Central memory CD8-positive, alpha-beta T cell (primary cell): ENCODE measurements at places on chromosomes 1 and 21.

DNA sequence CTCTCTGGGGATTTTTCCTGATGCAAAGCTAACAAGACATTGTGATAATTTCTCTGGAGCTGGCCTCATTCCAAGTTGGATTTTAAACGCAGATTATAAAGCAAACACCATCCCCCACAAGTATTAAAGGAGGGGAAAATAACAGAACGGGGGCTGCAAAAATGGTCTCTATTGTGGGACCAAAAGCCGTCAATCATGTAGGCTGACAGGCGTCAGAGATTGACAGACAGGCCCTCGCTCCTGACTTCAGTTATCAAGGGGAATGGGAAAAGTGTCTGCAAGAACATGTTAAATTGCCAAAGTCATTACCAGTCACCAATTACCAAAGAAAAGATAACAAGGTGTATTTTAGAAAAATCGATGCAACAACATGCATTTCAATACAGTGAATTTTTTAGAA, 307.4 kb upstream of the POU3F1 start:
- DNase-seq = no peak

DNA sequence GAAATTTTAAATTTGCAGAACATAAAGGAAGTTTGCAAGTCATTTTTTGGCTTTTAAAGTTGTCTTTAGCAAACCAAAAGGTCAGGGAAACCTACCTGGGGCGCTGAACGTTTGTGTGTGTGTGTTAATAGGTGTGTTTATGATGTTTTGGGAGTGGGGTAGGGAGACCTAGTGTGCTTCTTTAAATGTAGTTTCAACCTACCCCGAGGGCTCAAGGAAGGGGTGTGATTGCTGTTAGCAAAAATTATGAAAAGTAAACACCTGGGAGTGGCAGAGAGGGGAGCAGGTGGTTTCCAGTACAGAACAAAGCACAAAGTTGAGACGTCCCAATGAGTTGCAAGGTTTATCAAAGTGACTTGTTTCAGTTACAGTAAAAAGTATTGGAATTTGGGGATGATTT, 58.7 kb upstream of the WDR26 start:
- no peak for DNase-seq

DNA sequence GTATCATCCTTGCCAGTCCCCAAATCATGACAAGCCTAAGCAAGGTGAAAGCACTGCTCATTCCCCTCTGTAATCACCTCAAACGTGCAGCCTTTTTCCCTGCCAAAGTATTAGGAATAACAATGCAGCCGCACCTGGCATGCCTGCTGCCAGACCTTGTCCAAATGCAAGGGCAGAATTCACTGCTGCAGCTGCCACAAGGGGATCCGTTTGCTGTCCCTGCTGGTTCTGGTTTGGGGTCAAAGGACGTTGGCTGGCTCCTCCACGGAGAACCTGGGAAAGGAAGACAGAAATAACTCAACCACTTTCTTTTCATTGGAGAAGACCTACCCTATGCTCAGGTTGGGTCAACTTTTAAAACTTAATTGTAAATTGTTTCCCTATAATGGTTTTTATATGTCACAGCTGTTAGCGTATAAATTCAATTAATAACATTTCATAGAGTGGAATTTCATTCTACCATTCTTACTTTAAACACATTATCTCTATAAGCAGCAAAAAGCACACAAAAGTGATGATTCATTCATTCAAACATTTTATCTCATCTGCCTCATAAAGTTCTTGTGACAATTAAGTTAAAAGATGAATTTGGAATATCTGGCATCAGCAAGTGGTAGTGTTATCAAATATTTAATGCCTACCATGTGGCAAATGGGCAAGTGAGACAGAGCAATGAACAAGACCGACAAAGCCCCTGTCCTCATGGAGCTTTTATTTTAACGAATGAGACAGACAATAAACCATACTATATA, 59.8 kb upstream of the SDC3 start:
- no peak for DNase-seq

DNA sequence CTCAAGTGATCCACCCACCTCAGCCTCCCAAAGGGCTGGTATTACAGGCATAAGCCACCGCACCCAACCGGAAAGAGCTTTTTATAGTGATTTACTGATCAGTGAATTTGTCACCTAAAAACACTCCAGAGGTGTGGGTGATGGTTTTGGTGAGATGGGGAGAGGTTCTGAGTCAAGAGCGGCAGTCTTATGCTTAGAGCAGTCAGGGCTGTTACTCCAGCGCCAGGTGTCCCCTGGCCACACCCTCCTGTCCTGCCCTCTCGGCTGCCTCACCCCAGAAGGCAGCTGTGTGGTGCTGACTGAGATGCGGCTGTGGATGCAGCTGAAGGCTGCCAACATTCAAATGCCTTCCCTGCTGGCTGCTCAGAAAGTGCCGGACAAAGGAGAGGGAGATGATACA, 94.5 kb upstream of the LPGAT1 start:
- no peak for DNase-seq

DNA sequence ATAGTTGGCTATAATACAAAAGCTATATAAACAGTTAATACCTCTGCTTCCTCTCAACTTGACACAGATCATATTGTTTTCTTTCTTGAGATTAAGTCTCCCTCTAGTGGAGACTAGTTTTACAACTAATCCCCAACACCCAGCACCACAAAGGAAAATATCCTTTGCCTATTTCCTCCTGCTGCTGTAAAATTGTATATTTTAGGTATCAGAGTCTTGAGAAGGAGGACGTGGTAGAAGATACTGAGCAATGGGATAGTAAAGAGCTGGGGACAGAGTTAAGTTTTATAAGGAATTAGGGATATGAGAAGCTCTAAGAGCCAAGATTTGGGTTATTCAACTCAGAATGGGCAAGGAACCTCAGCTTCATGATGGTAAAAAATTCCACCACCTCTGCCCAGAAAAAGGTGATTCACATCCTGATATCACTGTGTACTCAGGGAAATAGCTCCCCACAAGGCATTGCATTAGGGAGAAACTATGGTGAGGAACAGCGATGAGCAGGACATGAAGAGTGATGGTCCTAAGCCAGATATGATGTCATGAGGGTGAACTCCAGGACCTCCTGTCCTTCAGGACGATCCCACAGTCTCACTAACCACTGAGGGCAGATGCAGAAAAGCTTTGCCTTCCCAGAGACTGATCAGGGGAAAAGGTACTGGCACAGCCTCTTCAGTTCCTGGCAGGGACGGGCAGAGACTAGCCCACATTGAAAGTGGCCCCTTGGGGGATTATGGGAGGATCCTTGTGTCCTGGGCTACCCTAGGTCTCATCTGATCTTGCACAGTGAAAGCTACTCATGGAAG, 14.7 kb upstream of the CFAP126 start:
- no peak for DNase-seq

GRCh38 chr1:209850342-209850979, 22.7 kb downstream of the UTP25 start:
- DNase-seq = no peak

DNA sequence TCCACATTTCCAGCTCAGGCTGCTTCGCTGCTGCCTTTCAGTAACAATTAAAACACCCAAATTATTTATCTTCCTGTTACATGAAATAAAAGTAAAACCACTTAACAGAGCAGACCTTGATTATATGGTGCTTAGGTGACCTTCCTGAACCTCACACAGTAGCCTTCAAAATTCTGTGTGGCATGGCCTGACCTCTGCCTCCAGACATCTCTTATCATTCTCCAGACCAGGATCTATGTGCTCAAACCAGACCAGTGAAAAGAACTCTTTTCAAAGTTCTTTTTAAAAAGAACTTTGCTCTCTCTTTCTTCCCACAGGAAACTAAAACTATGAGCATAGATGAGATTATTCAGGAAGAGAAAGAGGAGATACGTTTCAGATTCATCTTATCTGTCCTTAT, 37.8 kb downstream of the KIAA0319L start:
- no peak for DNase-seq

GRCh38 chr1:79847700-79848099, 841.2 kb upstream of the ADGRL4 start:
- no peak for DNase-seq

DNA sequence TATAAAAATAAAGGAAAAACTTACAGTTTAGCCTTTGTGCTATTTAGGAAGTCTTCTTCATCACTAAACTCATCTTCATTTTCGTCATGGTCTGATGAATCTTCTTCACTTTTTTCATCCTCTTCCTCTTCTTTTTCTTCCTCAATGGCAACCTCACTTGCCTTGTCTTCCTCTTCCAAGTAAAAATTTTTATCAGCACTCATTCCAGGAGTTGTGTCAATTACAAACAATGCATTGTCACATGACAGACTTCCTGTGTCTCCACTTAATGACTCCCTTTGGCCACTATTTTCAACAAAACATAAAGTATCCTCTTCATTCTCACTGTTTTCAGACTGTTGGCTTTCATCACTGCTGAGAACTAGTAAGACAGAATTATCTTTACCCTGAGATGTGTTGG, 2.8 kb downstream of the DNTTIP2 start:
- no peak for DNase-seq

DNA sequence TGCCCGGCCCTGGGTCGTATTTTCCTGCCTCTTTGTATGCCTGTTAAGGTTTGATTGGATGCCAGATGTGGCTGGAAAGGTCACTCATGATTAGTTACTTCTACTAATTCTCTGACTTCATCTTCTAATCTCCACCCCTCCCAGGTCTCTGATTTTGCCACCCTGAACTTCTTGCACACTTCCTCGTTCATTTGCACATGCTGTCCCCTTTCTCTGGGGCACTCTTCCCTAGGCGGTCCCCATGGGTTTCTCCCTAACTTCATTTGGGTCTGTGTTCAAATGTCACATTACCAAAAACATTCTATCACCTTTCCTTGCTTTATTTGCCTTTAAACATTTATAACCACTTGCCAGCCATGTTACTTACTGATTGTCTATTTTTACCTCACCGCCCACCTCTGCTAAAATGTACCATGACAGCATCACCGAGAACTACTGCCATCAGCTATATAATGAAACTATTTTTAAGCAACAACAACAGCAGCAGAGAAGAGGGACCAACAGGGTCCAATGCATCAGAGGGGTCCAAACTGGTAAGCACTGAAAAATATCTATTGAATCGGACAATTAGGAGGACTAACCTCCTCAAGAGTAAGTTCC, 45.8 kb upstream of the FMOD start:
- DNase-seq = no peak

DNA sequence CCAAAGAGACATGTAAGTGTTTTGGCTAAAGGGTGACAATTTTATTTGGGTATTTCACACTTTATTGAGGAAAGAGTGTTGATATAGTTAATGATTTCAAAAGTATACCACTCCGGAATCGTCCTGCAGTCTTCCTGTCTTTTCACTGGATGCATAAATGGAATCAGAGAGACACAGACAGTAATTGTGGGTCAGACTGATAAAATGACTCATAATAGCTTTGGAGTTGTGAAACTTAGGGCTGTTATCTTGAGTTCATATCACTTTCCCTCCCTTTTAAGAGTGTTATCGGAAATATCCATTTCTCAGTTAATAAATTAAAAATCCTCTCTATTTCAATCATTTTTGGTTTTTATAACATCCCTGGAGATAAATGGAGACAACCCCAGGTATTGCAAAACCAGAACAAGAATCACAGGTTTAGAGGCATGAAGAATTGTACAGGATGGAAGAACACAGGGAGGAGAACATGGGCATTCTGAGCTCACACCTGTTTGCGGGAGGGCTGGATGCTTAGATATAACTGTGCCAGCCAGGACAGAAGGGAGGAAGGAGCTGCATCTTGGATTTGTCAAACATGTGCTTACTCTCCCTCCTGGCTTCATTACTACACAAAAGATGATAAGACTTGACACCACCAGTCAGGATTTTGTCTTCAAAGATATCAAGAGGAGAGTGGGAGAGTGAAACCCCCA, 185.4 kb downstream of the LMO4 start:
- no peak for DNase-seq

GRCh38 chr1:6902153-6902552, 116.9 kb downstream of the CAMTA1 start:
- DNase-seq = no peak
